Natural killer cell treated with Interleukin-12 subunit alpha and Interleukin-12 subunit beta and Interleukin-15 and Interleukin-18, amount 100 ng/mL, for 72 hours (primary cell): ENCODE measurements at places on chromosomes 2 and 18.
A peak's percentile ranks its signal among the peaks of the same experiment; 100 is the strongest.

- no peak overlapping the region for H3K4me3 ChIP-seq
- no peaks in the 10 kb centered on the region for H3K36me3 ChIP-seq
- H3K27ac ChIP-seq, result no peak overlapping the region
- peaks cover 4% of the 10 kb centered on the region for H3K27me3 ChIP-seq
Observed at GRCh38 chr2:23077596-23077995, 307.4 kb upstream of the KLHL29 start.

DNA sequence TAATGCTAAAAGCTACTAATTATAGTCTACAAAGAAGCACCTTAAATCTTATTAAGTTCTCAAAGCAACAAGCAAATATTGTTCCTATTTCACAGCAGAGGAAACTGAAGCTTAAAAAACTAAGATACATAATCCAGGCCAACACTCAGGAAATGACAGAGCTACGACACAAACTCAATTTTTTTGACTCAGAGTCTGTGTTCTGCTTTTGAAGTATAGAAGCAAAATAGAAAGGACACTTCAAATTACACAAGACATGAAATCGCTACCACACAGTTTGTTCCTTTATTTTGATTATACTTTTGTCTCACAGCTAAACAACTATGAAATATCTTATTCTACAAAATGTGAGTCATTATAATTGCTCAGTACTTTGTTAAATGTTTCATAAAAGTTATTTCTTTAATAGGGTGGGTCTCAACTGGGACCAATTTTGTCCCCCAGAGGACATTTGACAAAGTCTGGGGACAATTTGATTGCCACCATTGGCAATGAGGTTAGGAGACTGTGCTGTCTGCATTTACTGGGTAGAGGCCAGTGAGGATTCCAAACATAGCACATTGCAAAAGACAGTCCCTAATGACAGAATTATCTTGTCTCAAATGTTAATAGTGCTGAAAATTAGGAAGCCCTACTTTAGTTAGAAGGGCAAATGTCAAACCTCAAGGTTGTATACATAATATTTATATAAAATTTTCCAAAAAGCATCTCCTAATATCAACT lies 101.5 kb upstream of the GRB14 start:
- H3K4me1 ChIP-seq, result no peaks in the 10 kb centered on the region
- no peaks in the 10 kb centered on the region for H3K27me3 ChIP-seq
- no peak overlapping the region for H3K27ac ChIP-seq

- H3K4me1 ChIP-seq, result peaks cover 43% of the 10 kb centered on the region
- no peak for DNase-seq
- peaks cover 11% of the 10 kb centered on the region for H3K36me3 ChIP-seq
Observed at GRCh38 chr2:46368401-46368800, 71.2 kb downstream of the EPAS1 start.

GRCh38 chr2:97355887-97356286 lies 233.8 kb downstream of the ANKRD36B start:
- peaks cover 45% of the 10 kb centered on the region for H3K27me3 ChIP-seq
- no peaks in the 10 kb centered on the region for H3K4me1 ChIP-seq
- H3K4me3 ChIP-seq, result no peak overlapping the region
- no peak overlapping the region for H3K27ac ChIP-seq
- no peak for DNase-seq

GRCh38 chr18:46174342-46175041 lies 70.3 kb downstream of the HAUS1 start:
- peak; percentile 62 for DNase-seq
- H3K4me1 ChIP-seq, result peaks cover 21% of the 10 kb centered on the region
- H3K4me3 ChIP-seq, result peak overlapping the region; percentile 100

DNA sequence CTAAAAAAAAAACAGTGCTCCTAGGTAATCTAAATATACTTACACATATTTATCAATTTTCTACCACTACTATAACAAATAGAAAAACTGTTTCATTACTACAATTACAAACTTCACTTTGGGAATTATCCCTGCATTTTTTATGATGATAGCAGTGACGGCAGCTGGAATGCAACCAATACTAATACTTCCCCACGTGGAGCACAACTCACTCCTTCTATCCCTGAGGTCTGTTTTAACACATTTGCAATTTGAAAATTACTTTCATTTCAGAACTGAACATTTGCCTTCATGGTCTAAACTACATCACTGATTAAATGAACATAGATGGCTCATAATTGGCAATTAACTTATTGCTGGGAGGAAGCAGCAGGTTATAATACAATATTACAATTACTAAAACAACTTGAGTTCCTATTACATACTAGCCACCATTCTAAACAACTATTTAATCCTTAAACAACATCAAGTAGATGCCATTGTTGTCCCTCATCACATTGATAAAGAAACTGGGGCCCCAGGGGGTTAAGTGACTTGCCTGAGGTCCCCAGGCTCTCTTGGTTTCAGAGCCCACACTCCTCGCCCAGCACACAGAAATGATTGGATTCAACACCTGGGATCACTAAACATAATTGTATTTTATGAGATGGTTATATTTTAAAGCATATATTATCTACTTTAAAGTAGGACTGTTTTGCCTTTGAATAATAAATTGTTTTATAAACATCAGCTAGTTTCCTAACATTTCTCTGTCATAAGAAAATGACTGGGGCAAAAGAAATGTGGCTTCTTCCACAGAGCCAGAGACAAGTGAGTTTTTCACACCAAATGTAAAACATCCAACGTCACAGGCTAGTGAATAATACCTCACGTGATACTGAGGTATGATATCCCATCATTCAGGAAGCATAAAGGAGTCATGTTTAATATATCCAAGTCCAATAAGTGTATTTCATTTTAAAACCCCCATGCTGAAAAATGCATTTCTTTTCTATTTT lies 6.2 kb downstream of the COLEC12 start:
- H3K4me1 ChIP-seq, result peaks cover 3% of the 10 kb centered on the region
- H3K4me3 ChIP-seq, result no peak overlapping the region
- peaks cover 17% of the 10 kb centered on the region for H3K27me3 ChIP-seq
- H3K36me3 ChIP-seq, result no peaks in the 10 kb centered on the region
- H3K27ac ChIP-seq, result no peak overlapping the region

GRCh38 chr2:146244830-146245229 lies 1600.0 kb upstream of the ACVR2A start:
- no peak for DNase-seq
- H3K4me1 ChIP-seq, result no peaks in the 10 kb centered on the region
- H3K27me3 ChIP-seq, result no peaks in the 10 kb centered on the region
- no peak overlapping the region for H3K4me3 ChIP-seq
